ENCODE measurements at places on chromosomes 6 and 20.

DNA sequence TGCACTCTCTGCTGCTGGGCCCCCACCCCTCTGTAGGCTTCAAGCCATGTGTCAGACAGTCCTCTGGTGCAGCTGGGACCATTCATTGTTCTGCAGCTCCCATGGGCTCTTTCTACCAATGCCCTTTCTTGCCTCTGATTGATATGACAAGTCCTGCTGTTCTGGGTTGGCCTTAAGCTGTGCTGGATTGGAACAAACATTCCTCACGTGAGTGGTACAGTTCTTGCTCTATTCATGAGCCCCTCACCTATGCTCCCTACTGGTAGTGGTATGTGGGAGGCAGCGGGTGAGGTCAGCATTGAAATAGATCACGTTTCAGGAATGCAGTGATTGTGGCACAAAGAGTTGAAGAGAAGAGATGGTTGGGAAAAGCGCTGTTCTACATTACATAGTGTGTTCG, 48.8 kb upstream of the RALY start:
- H3K27me3 ChIP-seq, result no peaks in the 10 kb centered on the region
- H3K36me3 ChIP-seq, result no peaks in the 10 kb centered on the region
- no peaks in the 10 kb centered on the region for H3K4me1 ChIP-seq
- H3K4me3 ChIP-seq, result no peak overlapping the region
- DNase-seq, result no peak

DNA sequence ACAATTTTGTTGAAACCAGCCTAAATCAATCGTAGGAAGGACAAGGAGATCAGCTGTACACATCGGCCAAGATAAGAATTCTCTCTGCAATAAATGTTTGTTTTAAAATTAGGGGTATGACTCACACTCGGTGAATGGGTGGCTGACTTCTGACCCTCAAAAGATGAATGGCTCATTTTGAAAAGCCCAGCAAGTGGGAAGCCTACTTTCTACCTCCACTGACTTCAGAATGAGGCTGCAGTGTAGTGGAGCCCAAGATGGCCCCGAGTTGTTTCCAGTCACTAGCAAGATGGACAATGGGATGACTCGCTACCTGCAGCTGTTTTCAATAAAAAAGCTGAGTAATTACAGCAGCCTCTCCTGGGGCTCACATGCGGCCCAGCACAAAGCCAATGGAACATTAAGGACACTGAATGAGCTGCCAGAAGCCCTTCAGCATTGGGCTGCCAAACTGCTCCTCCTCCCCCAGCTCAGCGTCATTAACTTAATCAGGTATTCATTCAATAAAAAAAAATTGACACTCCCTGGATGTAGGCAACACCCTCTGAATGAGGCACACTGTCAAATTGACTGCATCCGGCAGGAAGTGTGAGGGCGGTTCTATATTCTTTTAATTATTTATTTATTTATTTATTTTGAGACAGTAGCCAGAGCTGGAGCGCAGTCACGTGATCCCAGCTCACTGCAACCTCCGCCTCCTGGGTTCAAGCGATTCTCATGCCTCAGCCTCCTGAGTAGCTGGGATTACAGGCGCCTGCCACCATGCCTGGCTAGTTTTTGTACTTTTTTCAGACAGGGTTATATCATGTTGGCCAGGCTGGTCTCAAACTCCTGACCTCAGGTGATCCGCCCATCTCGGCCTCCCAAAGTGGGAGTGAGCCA, 107.3 kb downstream of the GMPR start:
- no peaks in the 10 kb centered on the region for H3K36me3 ChIP-seq
- no peaks in the 10 kb centered on the region for H3K27me3 ChIP-seq
- H3K4me3 ChIP-seq, result no peak overlapping the region
- H3K27ac ChIP-seq, result no peak overlapping the region
- DNase-seq, result no peak

DNA sequence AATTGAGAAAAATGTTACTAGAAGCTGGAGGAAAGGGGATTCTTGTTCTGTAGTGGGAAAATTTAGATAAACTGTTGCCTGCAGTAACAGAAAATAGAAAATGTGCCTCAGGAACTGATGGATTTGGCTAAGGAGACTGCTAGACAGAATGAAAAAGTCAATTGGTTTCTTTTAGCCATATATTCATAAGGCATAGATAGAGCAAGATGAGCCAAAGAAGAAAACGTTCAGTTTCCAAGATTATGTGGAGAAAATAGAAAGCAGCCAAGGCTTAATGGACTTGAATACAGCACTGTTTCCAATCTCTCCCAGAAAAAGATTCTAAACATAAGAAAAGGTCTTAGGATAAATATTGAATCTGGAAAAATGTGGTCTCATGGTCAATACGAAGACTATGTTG, 115.1 kb upstream of the TCF21 start:
- no peaks in the 10 kb centered on the region for H3K27me3 ChIP-seq
- H3K4me3 ChIP-seq, result no peak overlapping the region
- DNase-seq, result no peak
- no peaks in the 10 kb centered on the region for H3K36me3 ChIP-seq

DNA sequence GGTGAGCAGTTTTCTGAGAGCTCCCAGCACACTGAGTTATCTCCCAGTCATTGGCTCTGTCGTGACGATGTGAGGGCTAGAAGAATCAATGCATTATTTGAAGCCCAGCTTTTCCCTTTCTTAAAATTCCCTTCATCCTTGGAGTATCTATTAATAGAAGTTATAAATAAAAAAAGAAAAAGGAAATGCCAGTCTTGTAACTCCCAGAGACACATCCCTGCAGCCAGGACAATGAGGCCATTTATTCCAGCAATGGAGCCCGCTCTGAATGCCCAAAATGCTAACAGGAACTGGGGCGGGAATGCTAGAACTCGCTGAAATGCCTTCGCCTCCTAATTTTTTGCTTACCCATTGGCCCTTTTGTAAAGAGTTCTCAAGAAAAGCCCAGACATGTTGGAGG, 305.8 kb downstream of the TFAP2C start:
- DNase-seq, result no peak
- H3K27me3 ChIP-seq, result no peaks in the 10 kb centered on the region
- H3K36me3 ChIP-seq, result no peaks in the 10 kb centered on the region
- H3K4me3 ChIP-seq, result no peak overlapping the region
- H3K27ac ChIP-seq, result no peak overlapping the region
- peaks cover 3% of the 10 kb centered on the region for H3K4me1 ChIP-seq

GRCh38 chr6:89385156-89385667, 26.9 kb downstream of the RRAGD start:
- H3K27me3 ChIP-seq, result no peaks in the 10 kb centered on the region
- no peak overlapping the region for H3K4me3 ChIP-seq
- no peaks in the 10 kb centered on the region for H3K4me1 ChIP-seq
- no peaks in the 10 kb centered on the region for H3K36me3 ChIP-seq
- H3K27ac ChIP-seq, result no peak overlapping the region

DNA sequence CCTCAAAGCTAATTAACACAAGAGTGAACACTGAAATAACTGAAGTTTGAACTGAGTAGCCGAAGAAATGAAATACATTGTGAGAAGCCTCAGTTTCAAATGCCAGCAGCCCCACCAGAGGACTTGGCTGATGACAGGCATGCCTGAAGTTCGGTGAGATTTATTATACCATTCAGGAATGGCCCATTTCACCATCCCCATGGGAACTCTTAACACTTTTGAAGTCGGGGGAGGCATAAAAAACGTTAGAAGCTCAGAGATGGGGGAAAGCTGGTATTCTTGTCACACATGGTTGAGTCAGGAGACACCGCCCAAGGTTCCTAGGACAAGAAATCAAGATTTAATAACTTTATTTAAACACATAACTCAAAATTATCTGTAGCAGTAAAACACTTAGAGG, 17.6 kb upstream of the SLC22A3 start:
- no peaks in the 10 kb centered on the region for H3K4me1 ChIP-seq
- H3K36me3 ChIP-seq, result no peaks in the 10 kb centered on the region
- no peaks in the 10 kb centered on the region for H3K27me3 ChIP-seq
- H3K4me3 ChIP-seq, result no peak overlapping the region
- DNase-seq, result no peak

- no peaks in the 10 kb centered on the region for H3K4me1 ChIP-seq
- H3K36me3 ChIP-seq, result no peaks in the 10 kb centered on the region
- H3K27ac ChIP-seq, result no peak overlapping the region
- no peaks in the 10 kb centered on the region for H3K27me3 ChIP-seq
Observed at GRCh38 chr6:139152892-139153271, 18.0 kb downstream of the HECA start.

All from iPS DF 6.9 (cell line).